ENCODE measurements at places on chromosomes 1 and 21.

- DNase-seq = no peak
These were observed 43.7 kb downstream of the ST7L start for GRCh38 chr1:112575154-112575804.

GRCh38 chr1:196259316-196259715, 348.9 kb downstream of the KCNT2 start:
- DNase-seq = no peak

DNA sequence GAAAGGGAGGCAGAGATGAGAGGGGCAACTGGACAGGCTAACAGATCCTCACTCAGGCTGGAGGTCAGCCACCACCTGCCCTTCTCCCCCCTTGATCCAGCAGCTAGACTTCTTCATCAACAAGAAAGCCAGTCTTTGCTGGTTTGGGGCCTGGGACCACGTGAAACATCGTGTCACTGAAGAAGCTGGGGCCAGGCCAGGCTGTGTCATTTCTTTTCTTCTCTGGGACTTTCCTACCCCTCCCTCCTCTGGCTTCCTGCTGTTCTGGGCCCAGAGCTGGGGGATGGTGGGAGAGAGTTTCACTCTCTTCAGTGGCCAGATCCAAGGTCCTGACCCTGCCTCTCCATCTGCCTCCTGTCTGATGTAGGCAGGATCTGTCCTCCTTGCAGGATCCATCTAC, 18.1 kb upstream of the SLC26A9 start:
- no peak for DNase-seq

DNA sequence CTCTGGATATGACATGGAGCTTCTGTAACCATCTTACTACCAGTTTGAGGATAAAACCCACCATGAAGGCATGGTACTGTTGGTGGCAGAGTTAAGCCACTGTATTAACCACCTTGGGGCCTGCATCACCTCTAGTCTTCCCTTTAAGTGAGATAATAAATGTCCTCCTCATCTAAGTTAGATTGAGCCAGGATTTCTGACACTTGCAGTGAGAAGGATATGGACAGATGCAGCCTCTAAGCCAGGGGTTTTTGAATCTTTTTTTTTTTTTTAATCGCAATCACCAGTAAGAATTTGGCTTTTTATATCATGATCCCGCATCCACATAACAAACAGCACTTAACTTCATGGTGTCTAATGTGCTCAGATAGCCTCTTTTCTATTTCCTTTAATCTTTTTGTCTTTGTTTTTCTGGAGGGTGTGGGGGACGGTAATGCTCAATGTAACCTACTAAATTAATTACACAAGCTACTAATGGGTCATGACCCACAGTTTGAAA, 42.2 kb downstream of the ATP1A1 start:
- DNase-seq = no peak

DNA sequence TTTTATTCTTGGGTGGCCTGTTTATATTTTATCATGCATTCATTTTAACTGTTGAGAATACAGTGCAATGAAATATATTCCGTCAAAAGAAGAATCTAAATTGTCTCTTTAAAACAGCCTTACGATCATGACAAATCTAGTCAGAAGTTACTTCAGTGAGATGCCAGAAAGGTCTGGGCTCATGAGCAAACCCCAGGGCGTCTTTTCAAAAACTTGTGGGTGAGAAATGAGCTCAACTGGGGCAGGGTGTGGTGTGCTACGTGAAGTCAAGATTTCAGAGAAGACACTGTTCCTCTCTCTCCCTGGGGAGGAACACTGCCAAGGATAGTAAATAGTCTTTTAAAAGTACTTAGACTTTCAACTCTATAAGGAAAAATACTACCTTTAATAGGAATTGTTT, 13.4 kb upstream of the UAP1 start:
- DNase-seq = no peak

- DNase-seq = no peak
These were observed 871.0 kb upstream of the ADAMTS5 start for GRCh38 chr21:27837936-27838335.

- no peak for DNase-seq
These were observed 195.8 kb upstream of the PKN2 start for GRCh38 chr1:88488237-88488636.

DNA sequence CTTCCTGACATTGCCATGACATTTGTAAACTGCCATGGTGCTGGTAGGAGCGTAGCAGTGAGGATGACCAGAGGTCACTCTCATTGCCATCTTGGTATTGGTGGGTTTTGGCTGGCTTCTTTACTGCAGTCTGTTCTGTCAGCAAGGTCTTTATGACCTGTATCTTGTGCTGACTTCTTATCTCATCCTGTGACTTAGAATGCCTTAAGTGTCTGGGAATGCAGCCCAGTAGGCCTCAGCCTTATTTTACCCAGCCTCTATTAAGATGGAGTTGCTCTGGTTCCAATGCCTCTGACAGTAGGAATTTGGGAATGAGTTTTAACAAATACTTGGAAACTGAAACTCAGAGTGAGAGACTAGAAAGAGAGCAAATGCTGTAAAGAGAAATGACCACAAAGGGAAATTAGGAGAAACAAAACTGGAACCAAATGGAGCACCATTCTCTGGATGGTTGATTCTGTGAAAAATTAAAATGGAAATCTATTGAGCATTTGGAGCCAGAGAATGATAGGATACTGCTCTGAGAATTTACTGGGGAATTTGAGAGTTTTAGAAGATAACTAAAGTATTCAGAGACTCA, 50.1 kb upstream of the RHOU start:
- DNase-seq = no peak

GRCh38 chr1:51222136-51222787, 13.8 kb upstream of the RNF11 start:
- DNase-seq = no peak

GRCh38 chr1:82141390-82141789, 340.7 kb downstream of the ADGRL2 start:
- DNase-seq = no peak

GRCh38 chr1:198166900-198167299, 10.1 kb downstream of the NEK7 start:
- DNase-seq = no peak

DNA sequence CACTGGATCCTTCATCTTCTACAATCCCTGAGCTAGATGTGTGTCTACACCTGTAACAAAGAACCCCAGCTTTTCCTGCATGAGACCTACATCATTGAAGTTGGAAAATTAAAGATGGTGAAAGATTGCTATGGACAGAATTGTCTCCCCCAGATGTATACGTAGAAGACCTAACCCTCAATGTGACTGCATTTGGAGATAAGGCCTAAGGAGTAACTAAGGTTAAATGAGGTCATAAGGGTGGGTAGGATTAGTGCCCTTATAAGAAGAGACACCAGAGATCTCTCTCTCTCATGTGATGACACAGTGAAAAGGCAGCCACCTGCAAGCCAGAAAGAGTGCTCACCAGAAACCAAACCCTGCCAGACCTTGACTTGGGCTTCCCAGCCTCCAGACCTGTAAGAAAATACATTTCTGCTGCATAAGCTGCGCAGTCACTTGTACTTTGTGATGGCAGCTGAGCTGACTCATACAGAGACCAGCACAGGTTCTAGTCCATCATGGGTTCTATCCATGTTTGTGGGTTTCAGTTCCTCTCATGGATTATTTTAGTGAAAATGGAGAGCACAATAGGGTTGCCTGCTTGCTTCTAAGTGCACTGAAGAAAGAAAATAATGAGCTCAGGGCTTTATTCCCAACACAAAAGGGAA, 180.8 kb downstream of the TPR start:
- DNase-seq = no peak

DNA sequence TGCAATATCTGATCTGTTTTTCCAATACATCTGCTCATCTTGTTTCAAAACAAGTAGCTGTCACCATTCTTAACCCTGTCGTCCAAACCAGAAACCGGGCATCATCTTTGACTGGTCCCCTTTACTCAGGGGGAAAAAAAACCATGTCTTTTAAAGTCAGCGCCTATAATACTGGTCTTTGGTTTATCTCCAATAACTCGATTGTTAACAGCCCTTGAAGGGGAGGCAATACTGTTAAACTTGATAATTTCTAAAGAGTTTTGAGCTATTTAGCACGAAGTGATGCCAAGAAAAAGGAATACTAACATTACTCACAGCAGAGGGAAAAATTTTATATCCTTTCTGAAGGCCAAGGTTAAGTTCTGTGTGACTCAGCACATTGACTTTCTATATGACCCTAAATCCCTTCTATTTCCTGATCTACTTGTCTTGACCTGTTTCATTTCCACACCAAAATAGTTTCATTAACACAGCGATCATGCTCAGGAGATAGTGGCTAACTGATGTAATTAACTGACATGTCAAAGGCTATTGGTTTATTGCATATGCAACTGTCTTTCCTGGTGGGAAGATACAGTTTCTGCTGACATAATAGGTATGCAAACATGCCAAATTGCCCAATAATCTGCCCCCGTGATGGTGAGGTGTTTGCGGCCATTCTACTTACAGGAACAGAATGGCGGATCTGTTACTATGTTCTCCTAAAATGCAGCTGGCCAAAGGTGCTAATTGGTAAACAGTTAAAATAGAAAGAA, 59.1 kb downstream of the NFIA start:
- DNase-seq = no peak

GRCh38 chr1:240092301-240093119, 827 bp downstream of the FMN2 start:
- peak; percentile 57 for DNase-seq

- peak; percentile 84 for DNase-seq
These were observed 47.3 kb downstream of the H3-3A start for GRCh38 chr1:226109829-226110248.

DNA sequence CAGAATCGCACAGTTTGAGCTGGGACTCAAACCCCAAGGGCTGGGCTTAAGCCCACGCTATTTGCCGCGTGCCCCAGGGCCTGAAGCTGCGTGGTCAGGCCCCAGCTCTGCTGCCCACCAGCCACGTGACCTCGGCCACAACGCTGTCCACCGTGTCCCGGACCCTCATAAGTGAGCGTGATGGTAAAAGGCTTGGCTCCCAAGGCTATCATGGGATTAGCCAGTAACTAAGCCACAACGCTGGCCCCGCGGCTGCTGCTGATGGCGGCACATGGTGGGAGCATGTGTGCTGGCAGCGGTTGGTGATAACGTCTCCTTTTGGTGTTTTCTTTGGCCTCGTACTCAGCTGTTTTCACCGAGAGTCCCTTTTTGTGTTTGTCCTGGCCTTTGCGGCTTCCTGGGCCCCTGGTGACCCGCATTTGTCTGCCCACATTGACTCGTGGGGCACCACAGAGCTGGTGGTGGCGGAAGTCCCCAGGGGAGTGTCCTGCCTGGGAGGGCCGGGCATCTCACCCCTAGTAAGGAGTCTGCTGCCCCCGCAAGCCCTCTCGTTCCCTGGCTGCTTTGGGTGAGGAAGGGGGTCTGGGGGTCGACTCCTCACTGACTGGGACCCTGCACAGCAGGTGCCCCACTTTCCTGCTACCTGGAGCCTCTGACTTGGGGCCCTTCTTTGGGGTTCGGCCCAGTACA, 29.3 kb downstream of the PRKCZ start:
- no peak for DNase-seq

- DNase-seq = no peak
These were observed 47.5 kb downstream of the SYDE2 start for GRCh38 chr1:85153149-85153891.

GRCh38 chr1:16608838-16609560, 4.4 kb downstream of the NBPF1 start:
- DNase-seq = no peak

DNA sequence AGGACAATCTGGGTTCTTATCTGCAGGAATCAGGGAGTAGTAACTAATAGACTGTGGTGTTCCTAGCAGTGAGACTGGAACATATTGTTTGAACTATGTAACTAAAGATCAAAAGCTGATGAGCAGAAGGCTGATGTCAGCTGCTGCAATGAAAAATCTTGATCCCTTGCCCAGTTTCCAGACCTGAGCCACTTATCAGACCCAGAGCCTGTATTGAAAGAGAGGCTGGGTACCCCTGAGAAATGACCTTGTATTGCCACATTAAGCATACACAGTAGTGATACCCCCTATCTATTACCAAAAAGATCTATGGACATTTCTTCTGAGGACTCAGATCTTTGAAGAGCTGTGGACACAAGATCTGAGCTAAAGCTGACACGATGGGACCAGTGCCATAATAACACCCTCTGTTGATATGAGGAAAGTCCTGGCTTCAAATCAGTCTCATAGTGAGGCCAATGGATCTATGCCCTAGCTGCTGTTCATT, 178.0 kb upstream of the GALNT2 start:
- no peak for DNase-seq

GRCh38 chr1:160251687-160252526, 10.4 kb downstream of the DCAF8 start:
- DNase-seq = peak; percentile 72

GRCh38 chr1:8025061-8025670, 943 bp downstream of the ERRFI1 start:
- no peak for DNase-seq

DNA sequence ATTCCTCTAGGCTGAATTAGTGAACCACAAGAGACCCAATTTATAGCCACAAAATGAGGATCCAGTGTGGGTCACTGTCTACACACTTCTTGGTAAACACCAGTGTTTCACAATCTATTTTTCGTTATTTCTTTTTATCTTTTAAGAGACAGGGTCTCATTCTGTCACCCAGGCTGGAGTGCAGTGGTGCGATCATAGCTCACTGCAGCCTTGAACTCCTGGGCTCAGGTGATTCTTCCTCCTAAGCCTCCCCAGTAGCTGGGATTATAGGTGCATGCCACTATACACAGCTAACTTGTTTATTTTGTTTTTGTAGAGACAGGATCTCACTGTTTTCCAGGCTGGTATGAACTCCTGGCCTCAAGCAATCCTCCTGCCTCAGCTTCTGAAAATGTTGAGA, 29.3 kb upstream of the SLC45A3 start:
- no peak for DNase-seq

DNA sequence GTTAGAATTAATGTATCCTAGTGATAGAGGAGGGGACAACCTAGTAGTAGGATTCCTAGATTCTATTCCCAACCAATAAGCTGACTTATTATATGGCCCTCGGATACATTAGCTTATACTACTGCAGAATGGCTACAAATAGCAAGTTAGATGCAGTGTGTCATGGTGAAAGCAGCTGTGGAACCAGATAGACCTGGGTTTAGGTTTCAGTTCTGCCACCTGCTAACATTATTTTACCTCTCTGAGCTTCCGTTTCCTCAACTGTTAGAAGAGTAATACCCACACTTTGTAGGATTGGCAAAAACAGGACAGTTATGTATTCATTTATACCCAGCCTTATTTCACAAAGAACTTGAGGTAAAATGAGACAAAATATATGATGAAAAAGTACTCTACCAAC, 21.6 kb upstream of the MAGOH start:
- no peak for DNase-seq

GRCh38 chr1:10415211-10415930, 14.9 kb upstream of the CENPS start:
- DNase-seq = no peak

DNA sequence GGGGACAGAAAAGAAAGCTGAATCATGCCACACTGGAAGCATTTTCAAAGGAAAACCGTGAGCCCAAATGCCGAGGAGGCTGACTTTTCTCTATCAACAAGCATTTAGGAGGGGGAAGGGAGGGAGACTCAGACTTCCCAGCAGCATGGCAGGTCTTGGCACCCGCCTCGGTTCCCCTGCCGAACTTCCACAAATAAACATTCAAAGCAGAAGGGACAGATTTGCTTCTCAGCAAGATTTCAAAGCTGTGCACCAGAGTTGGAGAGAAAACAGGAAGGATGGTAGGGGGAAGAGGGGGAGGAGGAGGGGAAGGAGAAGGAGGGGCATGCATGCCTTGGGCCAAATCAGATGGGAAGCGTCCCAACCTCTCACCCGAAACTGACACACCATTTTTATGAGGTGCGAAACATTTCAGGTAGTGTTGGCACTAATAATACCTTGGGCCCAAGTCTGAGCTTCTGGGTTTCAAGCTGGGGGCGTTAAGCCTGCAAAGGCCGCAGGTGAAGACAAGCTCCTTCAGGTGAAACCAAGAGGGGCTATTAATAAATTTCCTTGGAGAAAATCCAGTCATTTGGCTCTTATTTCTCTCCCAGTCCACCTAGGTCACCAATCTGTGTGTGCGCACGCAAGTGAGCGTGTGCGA, 26.4 kb downstream of the ABCA4 start:
- DNase-seq = no peak
